ENCODE measurements at places on chromosomes 12 and 14. TPM values are rescaled to one million over a fixed set of nuclear protein-coding genes. Genes with fewer than 3 reads are reported as not detected.

SLC7A8 gene
- 15.0 TPM for polyA plus RNA-seq

TRPV4 gene
- 0.59 TPM for polyA plus RNA-seq

RAD9B gene
- 0.87 TPM for polyA plus RNA-seq

IAPP gene
- 0.16 TPM for polyA plus RNA-seq

RPGRIP1 gene
- polyA plus RNA-seq: 0.30 TPM

DHH gene
- 0.21 TPM for polyA plus RNA-seq

AGAP2 gene
- 15.5 TPM for polyA plus RNA-seq

KRT80 gene
- 4.8 TPM for polyA plus RNA-seq

CMA1 gene
- 0.96 TPM for polyA plus RNA-seq

GLIPR1 gene
- 12.2 TPM for polyA plus RNA-seq

MYF6 gene
- 0.71 TPM for polyA plus RNA-seq

ART4 gene
- 0.16 TPM for polyA plus RNA-seq

SMIM41 gene
- polyA plus RNA-seq: 0.14 TPM

IFT81 gene
- polyA plus RNA-seq: 7.3 TPM

IGFBP6 gene
- polyA plus RNA-seq: 27.4 TPM

CCDC177 gene
- polyA plus RNA-seq: 0.02 TPM

TTC6 gene
- polyA plus RNA-seq: 0.16 TPM

BEGAIN gene
- polyA plus RNA-seq: 1.0 TPM

STX2 gene
- polyA plus RNA-seq: 18.3 TPM

MYH6 gene
- polyA plus RNA-seq: 0.25 TPM

VWF gene
- polyA plus RNA-seq: 33.8 TPM

OR4K13 gene
- not detected for polyA plus RNA-seq

GAS2L3 gene
- 2.2 TPM for polyA plus RNA-seq

SLC39A2 gene
- 7.0 TPM for polyA plus RNA-seq

ANKRD33 gene
- polyA plus RNA-seq: 0.02 TPM

SIX6 gene
- polyA plus RNA-seq: 0.05 TPM

AQP6 gene
- under 0.01 TPM for polyA plus RNA-seq

DCN gene
- 215 TPM for polyA plus RNA-seq

DEGS2 gene
- 2.1 TPM for polyA plus RNA-seq

C1QL4 gene
- polyA plus RNA-seq: 0.21 TPM

POU6F1 gene
- 7.9 TPM for polyA plus RNA-seq

CLMN gene
- polyA plus RNA-seq: 1.9 TPM

CLEC14A gene
- polyA plus RNA-seq: 15.4 TPM

CRACR2A gene
- polyA plus RNA-seq: 7.3 TPM

RPS29 gene
- polyA plus RNA-seq: 5,388 TPM

Measured in thymus (tissue), 14 donors.